Osteoblast (primary cell): ENCODE measurements at places on chromosomes 11 and 22.

DNA sequence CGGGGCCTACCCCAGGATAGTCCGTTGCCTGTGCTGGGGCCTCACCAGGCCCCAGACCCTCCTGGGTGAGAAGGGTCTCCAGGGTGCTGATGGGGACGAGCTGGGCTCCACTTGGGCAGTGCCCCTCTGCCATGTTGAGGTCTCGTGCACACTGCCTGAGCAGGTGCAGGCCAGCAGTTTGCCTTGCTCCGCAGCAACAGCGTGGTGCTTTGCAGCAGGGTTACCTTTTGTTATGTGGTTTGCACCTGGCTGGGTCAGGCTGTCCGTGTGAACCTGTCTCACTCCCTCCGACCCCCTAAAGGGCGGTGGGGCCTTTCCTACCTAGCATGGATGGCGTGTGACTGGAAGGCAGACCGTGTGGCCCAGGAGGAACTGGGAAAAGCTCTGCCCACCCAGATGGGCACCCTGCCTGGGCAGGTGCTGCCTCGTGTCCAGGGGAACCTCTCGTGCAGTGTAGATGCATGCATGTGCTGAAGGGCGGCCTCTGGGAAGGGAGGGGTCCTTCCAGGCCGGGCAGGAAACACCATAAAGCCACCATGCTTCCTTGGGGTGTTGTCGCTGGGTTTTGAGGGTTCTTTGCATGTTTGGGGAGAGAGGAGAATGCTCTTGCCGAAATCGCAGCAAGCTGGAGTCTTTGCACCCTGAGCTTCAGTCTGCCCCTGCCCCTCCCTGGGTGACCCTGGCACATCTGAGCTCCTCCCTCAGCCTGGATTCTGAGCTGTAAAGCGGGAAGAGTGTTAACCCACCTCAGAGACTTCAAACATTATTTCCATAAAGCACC is 75.4 kb upstream of the PPARA start:
- peak; percentile 89 for DNase-seq

DNA sequence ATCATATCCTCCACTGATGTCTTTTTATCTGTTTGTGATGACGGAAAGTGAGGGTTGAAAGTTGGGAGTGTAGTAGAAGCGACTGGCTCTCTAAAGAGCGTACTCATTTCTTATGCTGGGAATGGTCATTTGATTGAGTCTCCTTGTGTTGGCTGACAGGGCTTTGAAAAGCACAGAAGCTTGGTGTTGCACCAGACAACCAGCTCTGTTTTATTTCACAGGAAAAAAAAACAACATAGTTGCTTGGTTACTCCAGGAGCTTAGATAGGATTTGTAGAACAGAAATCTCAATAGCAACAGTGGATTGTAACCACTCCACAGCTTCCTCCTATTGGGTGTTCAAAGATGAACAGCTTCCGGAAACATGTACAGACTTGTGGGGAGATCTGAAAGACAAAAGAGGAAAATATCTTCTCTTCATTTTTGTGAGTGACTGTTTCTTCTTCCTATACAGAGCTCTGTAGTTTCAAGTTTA is 2.7 kb downstream of the RBM14 start:
- peak; percentile 93 for DNase-seq

DNA sequence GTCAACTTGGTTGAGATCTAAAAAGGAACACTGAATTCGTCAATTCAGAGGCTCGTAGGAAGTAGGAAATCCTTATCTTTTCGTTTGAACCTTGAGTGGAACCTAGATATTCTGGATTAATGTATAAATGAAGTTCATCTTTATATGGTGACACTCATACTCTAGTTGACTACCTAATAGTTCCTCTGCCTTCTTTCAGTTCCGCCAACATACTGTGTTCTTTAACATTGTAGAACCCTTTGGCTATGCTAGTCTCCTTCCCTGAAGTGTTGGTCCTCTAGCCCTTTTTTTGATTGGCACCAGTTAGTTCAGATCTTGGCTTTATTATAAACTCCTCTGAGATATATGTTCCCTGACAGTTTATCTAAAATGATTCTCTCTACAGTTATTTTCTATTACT is 1.5 kb downstream of the ATM start:
- peak; percentile 27 for DNase-seq

GRCh38 chr11:78292109-78292803 is 103.5 kb downstream of the USP35 start:
- DNase-seq, result no peak

- DNase-seq, result no peak
Observed at GRCh38 chr11:115682888-115683287, 178.7 kb upstream of the CADM1 start.

DNA sequence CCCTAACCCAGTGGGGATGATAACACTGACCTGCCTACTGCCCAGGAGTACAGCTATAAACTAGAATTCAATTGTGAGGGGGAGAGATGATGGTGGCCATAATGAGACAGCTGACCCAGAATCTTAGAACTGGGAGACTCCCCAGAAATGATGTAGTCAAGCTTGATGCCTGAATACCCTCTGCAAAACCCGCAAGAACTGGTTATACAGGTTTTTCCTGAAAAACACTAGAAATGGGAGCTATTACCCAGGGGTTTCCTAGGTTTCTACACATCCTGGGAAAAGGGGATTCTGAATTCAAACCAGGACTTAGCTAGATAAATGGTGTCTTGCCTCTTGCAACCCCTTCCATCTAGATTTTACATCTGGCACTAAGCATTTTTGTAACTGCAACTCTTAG is 113.8 kb upstream of the NARS2 start:
- DNase-seq, result no peak

DNA sequence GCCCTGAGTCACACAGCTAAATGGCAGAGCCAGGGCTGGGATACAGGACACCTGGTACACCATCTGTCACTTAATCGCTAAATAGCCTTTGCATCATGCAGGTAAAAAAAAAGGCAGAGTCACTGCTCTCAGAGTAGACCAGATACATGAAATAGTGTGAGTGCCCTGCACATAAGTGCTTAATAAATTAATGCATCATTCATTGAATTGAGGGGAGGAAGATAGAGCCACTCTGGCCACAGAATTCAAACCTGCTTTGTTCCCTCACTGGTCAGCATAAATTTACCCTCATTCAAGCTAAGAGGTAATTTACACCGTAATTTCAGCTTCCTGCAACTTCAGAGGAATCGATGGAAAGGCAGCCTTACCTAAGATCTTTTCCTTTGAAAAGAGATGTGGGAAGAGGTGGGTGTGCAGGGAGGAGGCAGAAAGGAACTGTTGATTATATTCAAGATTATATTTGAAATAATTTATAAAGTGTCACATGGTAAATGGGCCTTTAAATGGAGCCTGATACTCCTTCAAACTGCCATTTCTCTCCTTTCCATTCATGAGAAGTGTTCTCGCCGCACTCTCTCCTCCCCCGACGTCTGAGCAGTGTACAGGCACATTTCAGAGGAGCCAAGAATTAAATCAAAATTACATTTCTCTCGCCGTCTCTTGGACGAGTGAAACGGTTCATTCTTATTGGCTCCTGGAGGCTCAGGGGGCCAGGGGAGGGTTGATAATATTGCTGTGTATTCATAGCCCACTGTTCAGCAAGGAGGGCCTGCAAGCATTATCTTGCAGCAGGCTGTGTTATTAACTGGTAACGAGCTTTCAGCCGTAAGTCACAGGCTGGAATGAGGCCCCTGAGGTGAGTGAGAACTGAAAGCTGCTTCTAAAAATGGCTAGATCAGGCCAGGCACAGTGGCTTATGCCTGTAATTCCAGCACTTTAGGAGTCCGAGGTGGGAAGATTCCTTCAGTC is 52.2 kb upstream of the HMGXB4 start:
- DNase-seq, result no peak

- no peak for DNase-seq
Observed at GRCh38 chr22:42127606-42128005, 3.0 kb downstream of the CYP2D6 start.

DNA sequence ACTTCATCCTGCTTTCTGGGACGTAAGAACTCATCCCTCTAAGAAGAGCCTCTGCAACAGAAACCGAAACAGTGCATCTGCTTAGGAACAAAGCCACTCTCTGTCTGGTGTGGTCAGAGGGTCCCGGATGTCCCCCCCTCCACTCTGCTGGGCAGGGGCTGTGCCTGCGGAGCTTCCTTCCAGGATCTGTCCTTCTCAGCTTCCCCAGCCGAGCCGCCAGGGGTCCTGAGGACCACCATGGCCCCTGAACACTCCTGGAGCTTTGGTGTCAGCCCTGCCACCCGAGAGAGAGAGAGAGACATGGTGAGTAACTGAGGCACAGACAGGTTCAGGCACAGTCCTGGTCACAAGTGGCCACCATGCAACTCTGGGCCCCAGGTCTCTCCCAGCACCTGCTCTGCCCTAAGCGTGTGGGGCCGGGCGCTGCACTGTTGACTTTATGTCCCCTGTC is 24.4 kb upstream of the MGAT3 start:
- DNase-seq, result no peak

DNA sequence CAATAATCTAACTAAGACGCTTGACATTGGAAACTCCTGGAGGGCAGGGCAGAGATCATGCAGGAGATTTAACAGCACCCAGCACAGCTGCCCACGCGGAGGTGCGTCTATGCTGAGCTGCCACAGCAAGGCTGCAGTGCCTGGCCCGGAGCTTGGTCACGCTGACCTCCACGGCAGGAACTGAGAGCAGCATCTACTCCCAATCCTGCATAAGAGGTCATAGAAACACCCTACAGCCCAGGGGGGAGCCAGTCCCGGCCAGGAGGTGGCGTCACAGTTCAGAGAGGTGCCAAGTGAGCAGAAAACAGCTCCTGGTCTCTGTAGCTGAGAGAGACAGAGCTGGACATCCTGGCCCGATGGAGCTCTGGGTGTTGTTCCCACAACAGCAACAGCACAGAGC is 121.1 kb upstream of the TMEM45B start:
- peak; percentile 73 for DNase-seq

DNA sequence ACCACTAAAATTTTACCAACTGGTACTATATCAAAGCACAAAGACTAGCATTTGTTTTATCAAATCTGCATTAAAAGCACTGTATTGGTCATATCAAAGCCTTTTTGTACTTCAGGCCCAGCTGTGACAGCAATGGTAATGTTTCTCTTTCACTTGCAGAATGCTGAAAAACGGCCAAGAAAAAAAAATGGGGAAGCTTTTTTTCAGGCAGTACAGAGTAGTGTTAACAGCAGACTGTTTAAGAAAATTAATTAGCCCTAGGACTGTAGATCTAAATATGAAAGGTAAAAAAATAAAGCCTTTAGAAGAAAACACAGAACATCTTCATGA is 33.3 kb downstream of the DENND5A start:
- peak; percentile 70 for DNase-seq

DNA sequence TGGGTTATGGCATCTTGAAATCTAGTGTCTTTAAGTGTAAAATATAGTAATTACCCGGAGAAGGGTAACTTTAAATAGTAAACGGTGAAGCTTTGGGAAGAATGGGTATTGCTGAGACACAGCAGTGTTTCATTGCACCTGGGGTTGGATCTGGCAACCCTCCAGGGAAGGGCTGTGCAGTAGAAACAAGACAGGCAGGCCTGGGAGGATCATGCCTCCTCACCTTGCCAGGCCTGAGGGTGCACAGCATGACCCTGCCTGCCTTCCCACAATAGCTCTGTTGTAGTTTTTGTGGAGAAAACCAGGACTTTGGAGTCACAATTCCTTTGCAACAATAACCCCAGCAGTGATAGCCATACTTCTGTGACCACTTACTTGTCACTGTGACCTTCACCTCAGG is 64.6 kb upstream of the ADSL start:
- no peak for DNase-seq

DNA sequence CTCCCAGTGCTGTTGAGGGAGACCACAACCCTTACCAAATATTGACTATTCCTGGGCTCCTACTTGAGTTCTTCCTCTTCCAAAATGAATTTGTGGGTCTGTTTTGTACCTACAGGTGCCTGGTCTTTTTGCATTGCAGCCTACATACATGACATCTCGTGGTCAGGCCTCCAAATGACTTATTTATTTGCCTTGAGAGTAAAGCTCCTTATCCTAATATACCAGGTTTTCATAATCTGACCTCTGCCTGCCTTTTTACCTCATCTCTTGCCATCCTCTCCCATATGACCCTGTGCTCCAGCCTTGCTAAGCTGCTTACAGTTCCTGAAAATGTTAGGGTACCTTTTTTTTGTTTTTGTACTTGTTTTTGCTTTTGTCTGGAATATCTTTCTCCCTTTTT is 130.4 kb downstream of the UVRAG start:
- DNase-seq, result no peak

- DNase-seq, result peak; percentile 38
Observed at GRCh38 chr11:26950260-26950719, 43.6 kb upstream of the FIBIN start.

GRCh38 chr11:2216400-2217064 is 44.9 kb upstream of the TH start:
- peak; percentile 49 for DNase-seq

DNA sequence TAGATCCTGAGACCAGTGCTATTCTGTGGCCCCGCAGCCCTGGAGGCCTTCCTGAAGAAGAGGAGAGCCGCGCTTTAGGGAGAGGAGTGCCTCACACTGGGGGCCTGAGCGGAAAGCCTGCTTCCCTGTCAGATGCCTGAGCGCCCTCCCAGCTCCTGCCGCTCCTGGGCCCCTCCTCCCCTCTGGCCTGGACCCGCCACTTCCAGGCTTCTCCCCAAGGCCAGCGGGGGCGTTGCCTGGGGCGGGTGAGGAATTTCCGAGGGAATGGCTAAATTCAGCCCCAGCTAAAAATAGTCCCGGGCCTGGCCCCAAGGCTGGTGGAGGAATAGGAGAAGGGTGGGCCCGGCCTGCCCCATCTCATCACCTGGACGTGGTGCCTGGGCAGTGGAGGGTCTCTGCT is 15.4 kb downstream of the ARHGEF17 start:
- DNase-seq, result peak; percentile 96

- no peak for DNase-seq
Observed at GRCh38 chr11:112977755-112978154, 16.5 kb downstream of the NCAM1 start.

GRCh38 chr11:68311160-68312116 is 953 bp upstream of the LRP5 start:
- peak; percentile 83 for DNase-seq

DNA sequence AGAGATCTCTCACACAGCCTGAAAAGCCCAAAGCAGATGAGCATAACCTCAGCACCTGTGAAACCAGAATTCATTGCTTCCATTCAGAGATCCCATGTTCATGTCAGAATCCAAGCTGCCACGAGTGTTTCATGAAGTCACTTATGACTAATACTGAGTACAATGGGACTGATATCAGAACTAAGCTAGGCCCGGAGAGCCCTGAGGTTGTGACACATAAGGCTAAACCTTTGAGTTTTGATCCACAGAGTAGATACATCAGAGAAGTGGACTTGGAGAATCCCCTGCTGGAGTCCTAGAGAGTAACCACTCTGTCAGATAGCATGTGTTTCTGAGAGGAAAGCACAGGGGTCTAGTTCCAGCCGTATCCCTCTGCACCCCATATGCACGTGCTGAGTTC is 890 bp upstream of the GLYATL1 start:
- DNase-seq, result no peak

GRCh38 chr11:76574406-76574805 is 96.1 kb downstream of the LRRC32 start:
- peak; percentile 25 for DNase-seq

DNA sequence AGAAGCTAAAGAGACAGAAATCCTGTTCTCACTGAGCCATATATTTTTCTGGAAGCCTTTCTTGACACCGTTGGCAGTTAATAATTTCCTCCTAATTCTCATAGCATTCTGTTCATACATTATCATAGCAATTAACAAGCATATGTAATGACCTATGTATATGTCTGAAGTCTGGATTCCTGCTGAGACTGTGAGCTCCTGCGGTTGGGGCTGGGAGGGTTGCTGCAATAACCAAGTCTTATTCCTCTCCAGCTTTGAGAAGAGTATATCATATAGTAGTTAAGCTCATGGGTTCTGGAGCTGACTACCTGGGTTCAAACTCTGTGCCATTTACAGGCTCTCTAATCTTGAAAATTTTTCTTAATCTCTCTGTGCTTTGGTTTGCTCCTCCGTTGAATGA is 175.2 kb downstream of the MAML2 start:
- no peak for DNase-seq

GRCh38 chr22:31271485-31271884 is 20.8 kb downstream of the PIK3IP1 start:
- DNase-seq, result no peak
